Right forelimb (tissue), 1 donor: ENCODE measurements at places on chromosomes 5 and 9.
A peak's percentile ranks its signal among the peaks of the same experiment; 100 is the strongest.

DNA sequence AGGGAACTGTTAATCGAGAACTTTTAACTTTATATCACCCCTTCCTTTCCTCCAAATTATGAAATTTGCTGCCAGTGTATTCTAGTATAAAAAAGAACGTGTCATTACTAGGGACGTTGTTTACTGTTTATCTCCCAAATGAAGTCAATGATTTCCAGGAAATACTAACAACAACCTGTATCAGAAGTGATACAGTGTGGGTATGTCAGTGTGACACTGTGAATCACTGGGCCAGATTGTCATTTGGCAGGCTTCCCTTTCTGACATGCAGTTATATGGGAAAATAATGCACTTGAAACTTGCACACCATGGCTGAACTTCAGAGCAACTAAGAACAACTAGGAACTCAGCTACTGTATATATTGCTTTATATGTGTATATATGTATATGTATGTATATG is 12.6 kb downstream of the ZNF462 start:
- DNase-seq, result no peak

- DNase-seq, result no peak
Observed at GRCh38 chr5:96157841-96158291, 196.2 kb upstream of the ELL2 start.

- no peak for DNase-seq
Observed at GRCh38 chr9:101528015-101528414, 5.6 kb upstream of the RNF20 start.

GRCh38 chr5:140041492-140042392 is 1.4 kb downstream of the NRG2 start:
- peak; percentile 60 for DNase-seq

GRCh38 chr5:74766418-74766848 is 484 bp downstream of the GFM2 start:
- no peak for DNase-seq

- DNase-seq, result peak; percentile 13
Observed at GRCh38 chr5:171783051-171783450, 2.6 kb upstream of the SMIM23 start.

- DNase-seq, result no peak
Observed at GRCh38 chr9:73497796-73498195, 346.1 kb downstream of the ANXA1 start.

DNA sequence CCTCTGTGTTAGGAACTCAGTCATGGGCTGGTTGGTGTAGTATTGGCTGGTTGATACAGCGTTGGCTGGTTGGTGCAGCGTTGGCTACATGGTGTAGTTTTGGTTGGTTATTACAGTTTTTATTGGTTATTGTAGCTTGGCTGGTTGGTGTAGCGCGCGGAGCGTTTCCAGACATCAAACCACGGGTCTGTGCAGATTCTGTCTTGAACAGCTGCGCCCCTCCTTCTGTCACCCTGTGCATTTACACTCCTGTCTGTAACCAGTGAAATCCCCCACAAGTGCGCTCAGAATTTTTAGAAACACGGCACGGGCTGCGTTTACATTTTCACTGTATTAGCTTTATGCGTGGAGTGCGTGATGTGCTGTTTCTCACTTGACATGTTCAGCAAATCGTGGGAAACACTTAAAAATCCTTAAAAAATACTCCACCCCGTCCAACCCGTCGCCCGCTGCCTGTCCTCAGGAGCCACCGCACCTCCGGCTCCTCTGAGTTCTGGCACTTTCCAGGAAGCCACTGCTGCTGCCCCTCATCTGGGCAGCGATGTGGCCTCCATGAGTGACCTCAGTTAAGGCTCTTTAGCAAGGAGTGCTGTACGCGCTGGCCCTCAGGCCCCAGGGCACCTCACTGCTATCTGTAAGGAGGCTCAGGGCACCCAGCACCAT is 20.8 kb downstream of the NKD2 start:
- DNase-seq, result no peak

DNA sequence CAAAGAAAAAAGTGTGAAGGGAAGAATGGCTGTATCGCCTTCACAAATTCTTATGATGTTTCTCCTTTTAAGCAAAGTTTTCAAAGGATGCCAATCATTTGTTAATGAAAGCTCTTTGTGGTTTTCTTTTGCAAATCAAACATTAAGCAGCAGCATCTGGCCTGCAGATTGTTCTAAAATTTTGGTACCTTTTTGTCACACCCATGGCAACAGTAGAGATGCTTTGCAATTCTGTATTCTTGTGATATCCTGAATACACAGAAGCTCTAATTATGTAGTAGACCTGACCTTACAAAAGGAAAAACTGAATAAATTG is 79.8 kb downstream of the CDO1 start:
- no peak for DNase-seq

GRCh38 chr9:131697908-131698617 is 41.8 kb downstream of the RAPGEF1 start:
- peak; percentile 40 for DNase-seq

DNA sequence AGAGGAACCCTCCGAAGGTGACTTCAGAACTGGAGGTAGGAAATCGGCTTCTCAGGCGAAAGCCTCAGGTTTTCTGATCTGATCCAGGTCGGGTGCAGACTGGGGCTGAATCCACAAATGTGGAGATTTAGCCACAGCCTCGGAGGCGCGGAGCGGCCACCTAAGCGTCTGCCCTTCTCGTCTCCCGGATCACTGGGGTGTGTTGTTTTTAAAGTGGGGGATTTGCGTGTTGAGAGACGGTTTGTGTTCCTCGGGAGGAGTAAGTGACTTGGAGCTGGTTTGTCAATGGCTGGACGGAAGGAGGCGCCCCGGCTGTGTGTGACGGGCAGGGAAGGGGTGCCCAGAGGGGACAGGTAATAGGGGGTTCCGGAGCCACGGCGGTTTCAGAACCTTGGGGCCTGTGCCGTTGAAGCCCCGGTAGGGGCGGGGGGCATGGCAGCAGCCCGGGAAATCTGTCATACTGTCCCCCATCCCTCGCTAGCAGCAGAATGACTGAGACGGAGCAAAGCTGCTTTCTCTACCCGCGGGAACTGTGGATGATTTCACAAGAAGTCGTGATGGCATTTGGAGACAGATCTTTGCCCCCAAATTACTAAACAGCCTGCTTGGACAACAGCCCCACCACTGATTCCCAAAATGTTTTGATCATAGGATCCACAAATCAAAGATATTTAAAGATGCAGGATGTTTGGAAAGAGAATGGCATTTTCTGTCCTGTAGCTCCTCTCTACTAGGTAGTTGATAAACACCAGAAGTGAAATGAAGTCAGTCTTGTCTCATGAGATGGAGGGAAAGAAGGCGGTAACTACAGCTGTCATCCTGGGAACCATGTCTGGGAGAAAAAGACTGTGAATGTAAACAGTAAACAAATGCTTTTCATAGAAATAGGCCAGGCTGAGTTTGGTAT is 216.5 kb downstream of the PDZD2 start:
- DNase-seq, result peak; percentile 58

GRCh38 chr5:139110526-139111168 is 87.5 kb downstream of the SIL1 start:
- no peak for DNase-seq

GRCh38 chr5:159915904-159916840 is at the start of gene ADRA1B:
Gene ADRA1B (plus strand): TSS chr5:159916482. CDS start chr5:159916906, 424 bp downstream.
- DNase-seq, result peak; percentile 80

DNA sequence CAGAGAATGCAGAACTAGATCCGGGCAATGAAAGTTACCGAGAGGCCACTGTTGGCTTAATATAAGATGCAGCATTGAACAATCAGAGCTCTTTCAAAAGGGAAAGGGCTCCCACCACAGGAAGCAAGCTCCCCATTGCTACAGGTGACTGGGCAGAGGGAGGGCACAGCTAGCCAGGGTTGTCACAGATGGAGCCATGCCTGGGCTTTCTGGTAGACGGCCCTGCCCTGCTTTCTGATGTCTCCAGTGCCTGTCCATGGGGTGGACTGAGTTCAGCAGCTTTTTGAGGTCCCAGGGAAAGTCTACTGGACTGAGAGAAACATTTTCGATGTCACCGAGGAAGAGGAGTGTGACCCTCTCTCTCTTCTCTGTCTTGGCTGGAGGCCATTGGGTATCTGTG is 14.1 kb downstream of the RGS3 start:
- no peak for DNase-seq

DNA sequence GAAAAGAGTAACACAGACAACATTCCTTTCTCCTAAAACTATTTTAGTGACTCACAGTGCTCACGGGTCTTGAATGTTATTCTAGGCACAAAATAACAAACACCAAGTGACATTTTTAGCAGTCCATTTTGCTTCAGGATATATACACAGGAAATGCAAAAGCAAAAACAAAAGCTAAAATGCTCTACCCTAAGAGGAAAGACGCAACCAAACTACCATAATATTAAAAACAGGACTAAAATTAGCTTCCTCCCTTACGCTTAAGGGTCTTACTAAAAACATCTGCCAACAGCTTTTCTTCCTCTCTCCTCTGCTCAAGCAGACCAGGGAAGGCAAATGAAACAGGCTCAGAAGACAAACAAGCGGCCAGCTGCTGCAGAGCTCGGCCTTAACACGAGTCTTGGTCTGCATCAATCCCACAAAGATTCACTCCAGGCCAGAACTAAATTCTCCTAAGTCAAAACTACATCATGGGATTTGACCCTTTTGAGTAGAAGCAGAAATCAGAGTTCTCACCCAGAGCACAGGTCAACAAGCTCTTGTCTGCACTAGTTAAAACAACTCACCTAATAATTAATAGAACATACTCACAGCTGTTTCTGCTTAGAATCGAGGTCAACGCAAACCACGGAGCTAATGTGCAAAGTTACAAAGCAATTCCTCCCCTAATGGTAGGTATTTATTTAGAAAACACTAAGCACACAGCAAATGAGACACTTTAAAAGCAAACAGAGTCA is 62.3 kb downstream of the RAPGEF1 start:
- DNase-seq, result no peak

- DNase-seq, result no peak
Observed at GRCh38 chr5:96049398-96050272, 88.0 kb upstream of the ELL2 start.

- no peak for DNase-seq
Observed at GRCh38 chr5:25119650-25120049, 474.9 kb upstream of the CDH10 start.

- no peak for DNase-seq
Observed at GRCh38 chr9:38357350-38358114, 35.0 kb upstream of the ALDH1B1 start.

DNA sequence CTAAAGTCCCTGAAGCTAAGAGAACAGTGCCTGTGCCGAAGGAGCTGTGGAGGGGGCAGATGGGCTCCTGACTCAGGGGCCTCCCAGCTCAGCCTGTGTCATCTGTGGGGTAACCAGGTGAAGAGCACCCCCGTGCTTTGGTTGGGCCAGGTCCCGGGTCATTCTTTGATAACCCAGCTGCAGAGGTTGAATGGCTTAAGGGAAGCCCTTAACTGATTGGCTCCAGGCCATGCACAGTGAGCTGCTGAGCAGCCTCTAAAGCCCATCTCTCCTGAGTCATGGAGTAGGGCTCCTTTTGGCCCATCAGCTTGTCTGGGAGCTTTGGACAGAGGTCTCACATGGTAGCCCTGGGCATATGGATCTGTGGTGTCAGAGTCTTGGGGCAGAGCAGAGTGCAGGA is 28.7 kb downstream of the COL27A1 start:
- DNase-seq, result no peak

GRCh38 chr9:124320062-124320973 is 62.6 kb downstream of the NEK6 start:
- DNase-seq, result peak; percentile 75

DNA sequence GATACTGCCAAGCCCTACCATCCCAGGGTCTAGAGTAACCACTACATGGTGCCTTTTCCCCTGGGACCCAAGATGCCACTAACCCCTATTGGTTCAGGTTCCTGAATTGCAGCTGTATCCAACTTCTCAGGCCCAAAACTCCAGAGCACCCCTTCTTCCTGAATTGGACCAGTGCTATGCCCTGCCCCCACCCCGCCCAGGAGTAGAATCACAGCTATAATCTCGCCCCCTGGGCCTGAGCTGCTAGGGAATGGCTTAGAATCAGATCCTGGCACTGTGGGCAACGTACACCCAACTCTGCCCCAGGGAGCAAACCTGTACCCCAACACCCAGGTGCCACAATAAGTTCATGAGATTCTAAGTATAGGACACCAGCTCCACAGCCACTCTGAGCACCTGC is 206.3 kb downstream of the CACNA1B start:
- DNase-seq, result peak; percentile 20

- DNase-seq, result no peak
Observed at GRCh38 chr9:137168904-137169856, 671 bp downstream of the LRRC26 start.

GRCh38 chr9:107886826-107887225 is 397.3 kb upstream of the KLF4 start:
- no peak for DNase-seq

DNA sequence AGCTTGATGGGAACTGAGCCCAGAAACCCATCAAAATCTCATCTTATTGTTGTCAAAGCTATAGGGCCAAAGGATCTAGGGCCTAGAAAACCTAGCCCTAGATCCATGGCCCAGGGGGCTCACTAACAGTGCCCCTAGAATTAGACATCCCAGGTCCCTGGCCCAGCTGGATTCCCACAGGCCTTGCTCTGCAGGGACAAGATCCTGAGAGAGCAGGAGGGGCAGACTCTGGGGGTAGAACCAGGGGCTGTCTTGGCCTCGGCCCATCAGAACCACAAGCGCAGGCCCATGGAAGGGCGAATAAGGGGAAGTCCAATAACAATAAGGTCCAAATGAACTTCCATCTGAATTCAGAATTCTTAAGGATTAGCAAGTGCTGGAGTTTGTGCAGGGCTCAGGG is 69.6 kb downstream of the IL6ST start:
- DNase-seq, result no peak

- DNase-seq, result no peak
Observed at GRCh38 chr5:72184408-72184807, 77.1 kb downstream of the MAP1B start.

- DNase-seq, result no peak
Observed at GRCh38 chr5:72167804-72168203, 60.5 kb downstream of the MAP1B start.

GRCh38 chr5:131379723-131380122 is 115.9 kb downstream of the CDC42SE2 start:
- DNase-seq, result no peak

DNA sequence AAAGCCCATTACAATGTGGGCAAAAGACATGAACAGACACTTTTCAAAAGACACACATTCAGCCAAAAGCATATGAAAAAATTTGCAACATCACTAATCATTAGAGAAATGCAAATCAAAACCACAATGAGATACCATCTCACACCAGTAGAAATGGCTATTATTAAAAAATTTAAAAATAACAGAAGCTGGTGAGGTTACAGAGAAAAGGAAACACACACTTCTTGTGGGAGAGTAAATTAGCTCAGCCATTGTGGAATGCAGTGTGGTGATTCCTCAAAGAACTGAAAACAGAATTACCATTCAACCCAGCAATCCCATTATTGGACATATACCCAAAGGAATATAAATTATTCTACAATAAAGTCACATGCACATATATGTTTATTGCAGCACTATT is 585.2 kb upstream of the TUSC1 start:
- DNase-seq, result no peak

GRCh38 chr5:98454407-98454806 is 319.1 kb upstream of the RGMB start:
- DNase-seq, result no peak

GRCh38 chr5:19035816-19036215 is 952.2 kb downstream of the CDH18 start:
- DNase-seq, result no peak
